IPS DF 6.9 (cell line): ENCODE measurements at places on chromosomes 11 and 22.

DNA sequence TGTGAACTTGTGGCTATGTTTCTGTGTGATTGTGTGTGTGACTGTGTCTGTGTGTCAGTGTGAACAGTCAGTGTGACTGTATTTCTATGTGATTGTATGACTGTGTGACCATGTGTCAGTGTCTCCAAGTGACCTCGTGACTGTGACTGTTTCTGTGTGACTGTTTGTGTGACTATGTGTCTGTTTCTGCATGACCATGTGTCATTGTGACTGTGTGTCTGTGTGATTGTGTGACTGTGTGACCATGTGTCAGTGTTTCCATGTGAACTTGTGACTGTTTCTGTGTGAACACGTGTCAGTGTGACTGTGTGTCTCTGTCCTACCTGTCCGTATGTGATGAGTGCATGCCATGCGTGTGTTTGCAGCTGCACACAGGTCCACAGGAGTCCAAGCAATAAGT is 8.8 kb upstream of the PKNOX2 start:
- DNase-seq, result no peak

GRCh38 chr11:44940404-44940803 is 10.3 kb downstream of the TP53I11 start:
- DNase-seq, result no peak

- DNase-seq, result no peak
Observed at GRCh38 chr11:100980156-100980555, 149.5 kb downstream of the PGR start.

- DNase-seq, result no peak
Observed at GRCh38 chr11:1559111-1559951, 12.7 kb downstream of the DUSP8 start.

DNA sequence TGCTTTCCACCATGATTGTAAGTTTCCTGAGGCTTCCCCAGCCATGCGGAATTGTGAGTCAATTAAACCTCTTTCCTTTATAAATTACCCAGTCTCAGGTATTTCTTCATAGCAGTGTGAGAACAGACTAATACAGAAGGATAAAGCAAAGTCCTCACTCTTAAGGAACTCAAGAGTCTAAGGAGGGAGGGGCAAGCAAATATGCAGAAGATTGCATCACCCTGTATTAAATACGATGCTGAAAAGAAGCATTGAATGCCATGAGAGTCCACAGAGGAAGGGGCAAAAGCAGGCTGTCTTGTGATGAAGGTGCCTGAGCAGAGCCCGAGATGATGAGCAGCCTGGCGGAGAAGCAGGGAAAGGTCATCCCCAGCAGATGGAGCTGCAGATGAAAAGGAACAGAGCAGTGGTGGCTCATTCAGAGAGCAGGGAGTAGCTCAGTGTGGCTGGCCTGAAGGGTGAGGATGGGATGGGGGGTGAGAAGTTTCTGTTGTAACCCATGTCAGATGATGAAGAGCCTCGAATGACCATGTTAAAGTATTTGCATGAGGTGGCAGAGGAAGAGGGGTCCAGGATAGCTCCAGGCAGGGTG is 6.3 kb upstream of the IZUMO1R start:
- no peak for DNase-seq

DNA sequence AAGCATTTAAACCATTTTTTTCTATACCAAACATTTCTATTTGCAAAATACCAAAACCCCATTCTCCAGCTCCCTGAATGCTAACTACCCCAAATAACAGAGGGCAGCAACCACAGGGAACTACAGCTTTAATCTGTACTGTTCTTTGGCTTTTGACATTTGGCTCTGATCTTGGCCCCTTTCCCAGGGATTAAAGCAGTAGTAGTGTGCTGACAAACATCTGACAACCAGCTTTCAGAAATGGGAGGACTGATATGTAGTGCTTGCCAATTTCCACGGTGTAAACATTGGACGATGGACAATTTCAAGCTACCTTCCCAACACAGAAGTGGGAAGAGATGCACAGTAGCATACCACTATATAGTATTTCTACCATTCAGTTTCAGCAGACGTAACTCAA is 88.4 kb upstream of the TEAD1 start:
- DNase-seq, result no peak

DNA sequence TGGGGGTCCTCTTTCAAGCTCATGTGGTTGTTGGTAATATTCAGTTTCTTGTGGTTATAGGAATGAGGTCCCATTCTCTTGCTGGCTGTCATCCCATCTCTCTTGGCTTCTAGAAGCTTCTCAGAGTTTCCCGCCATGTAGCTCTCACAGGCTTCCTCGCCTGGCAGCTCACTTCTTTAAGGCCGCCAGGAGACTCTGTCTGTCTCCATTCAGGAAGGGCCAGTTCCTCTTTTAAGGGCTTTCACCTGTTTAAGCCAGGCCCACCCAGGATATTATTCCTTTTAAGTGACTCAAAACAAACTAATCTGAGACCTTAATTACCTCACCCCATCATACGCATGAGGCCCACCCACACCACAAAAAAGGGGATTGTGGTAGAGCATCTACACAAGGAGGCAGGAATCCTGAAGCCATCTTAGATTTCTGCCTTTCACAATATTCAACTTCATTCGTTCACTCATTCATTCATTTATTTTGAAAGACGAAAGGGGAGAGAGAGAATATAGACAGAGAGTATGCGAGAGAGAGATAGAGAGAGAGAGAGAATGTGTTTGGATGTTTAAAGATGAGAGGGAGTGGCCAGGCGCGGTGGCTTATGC is 42.3 kb upstream of the NECTIN1 start:
- DNase-seq, result no peak

DNA sequence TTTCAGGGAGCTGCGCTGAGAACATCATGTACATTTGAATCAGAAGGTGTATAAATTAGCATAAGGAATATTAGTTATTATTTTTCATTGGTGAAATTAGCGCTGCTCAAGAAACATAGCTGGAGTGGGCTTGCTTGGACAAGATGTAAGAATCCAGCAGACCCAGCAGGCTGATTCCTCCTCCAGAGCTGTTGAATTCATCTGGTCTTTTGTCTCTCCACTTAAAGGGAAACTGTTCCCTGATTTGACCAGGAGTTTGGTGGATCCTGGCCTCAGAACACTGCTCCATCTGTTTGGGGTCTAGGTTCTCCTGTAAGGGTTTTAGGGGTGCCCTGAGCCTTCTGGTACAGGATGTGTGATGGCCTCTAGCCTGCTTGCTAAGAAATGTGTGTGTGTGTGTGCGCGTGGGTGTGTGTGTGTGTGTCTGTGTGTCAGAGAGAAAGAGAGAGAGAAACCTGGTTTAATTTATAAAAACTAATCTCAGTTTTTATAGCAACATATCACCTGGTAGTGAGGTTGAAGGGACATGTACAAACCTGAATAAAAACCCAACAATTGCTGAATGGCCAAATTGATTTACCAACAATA is 8.3 kb upstream of the SORL1 start:
- no peak for DNase-seq

DNA sequence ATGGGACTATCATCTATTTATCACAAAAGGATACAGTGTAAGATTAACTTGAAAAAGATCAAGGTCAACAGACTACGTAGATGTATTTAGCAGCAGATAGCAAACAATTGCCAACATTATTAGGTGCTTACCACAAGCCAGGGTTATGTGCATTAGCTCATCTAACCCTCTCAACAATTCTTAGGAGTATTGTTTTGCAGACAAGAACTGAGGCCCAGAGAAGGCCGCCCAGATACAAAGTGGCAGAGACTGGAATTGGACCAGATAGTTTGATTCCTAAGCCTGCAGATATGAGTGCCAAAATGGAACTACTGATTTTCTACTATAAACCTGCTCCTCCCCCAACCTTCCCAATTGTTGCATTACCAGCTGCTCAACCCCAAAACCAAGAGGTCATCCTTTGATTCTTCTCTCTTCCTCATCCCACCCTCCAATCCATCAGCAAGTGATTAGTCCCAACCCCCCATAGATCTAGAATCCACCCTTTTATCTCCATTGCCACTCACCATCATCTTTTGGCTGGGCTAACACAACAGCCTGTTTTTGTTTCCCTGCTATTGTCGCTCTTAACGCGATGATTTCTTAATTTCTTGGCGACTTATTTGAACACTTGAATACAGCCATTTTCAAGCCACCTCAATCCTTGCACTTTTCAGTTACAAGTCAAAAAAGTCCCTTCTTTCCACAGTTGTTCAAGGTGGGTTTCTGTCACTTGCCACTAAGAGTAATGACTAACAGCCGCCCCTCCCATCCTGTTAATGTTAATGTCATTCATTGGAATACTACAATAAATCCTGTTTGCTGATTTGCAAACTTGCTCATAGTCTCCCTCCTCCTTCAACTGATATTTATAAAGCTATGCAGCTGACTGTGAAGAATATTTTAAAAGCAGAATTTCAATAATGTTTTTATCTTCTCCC is 2.7 kb downstream of the TMEM123 start:
- DNase-seq, result no peak

GRCh38 chr11:110046775-110047380 is 46.3 kb upstream of the ZC3H12C start:
- no peak for DNase-seq

DNA sequence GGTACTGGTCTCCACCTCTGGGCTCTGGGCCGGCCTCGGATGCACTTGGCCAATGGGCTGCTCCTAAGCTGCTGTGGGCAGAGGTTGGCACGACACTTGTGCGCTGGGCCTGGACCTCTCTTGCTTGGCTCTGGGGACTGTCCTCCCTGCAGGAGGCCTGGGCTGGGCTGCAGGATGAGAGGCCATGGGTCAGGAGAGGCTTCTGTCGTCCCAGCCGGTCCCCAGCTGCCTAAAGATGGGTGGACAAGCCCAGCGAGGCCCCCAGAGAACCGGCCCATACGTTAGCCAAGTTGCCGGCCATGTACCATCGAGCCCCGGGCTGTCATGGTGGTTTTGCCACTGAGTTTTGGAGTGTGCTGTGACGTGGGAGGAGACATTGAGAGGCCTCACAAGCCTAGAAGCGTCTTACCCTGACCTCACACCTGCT is 1.6 kb upstream of the CCDC188 start:
- DNase-seq, result no peak

DNA sequence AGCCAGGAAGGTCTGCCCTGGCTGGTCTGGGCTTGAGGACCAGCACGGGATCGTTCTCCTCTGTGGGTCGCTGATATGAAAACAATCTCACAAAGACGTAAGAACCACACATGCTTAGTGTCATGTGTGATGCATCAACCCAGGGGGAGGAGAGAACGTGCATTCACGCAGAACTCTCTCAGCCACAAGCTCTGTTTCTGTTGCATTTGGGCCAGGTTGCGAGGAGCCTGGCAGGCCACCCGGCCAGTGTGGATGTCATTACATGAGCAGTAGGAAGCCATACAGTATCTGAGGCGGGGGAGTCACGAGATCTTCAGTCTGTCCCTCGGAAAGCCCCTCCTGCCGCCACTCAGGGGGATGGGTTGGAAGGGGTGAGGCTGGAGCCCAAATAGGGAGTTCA is 53.1 kb upstream of the KCNQ1OT1 start:
- DNase-seq, result no peak

- DNase-seq, result no peak
Observed at GRCh38 chr11:33437529-33437928, 180.3 kb downstream of the HIPK3 start.

DNA sequence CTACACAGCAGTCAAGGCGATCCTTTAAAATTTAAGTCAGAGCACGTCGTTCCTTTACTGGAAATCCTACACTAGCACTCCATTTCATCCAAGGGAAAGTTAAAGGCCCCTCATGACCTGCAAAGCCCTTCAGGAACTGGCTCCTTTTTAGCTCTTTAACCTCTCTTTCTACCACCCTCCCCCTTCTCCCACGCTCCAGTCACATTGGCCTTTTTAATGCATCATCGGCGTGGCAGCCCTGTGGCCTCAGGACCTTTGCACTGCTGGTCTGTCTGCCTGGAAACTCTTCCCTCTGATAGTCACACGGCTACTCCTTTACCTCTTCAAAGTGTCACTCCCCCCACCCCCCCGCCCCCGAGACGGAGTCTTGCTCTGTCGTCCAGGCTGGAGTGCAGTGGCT is 1.2 kb upstream of the PTPN5 start:
- no peak for DNase-seq

- DNase-seq, result no peak
Observed at GRCh38 chr11:3665336-3666022, 5.7 kb downstream of the CHRNA10 start.

GRCh38 chr22:48489551-48490499 is 1337.8 kb downstream of the BRD1 start:
- no peak for DNase-seq

DNA sequence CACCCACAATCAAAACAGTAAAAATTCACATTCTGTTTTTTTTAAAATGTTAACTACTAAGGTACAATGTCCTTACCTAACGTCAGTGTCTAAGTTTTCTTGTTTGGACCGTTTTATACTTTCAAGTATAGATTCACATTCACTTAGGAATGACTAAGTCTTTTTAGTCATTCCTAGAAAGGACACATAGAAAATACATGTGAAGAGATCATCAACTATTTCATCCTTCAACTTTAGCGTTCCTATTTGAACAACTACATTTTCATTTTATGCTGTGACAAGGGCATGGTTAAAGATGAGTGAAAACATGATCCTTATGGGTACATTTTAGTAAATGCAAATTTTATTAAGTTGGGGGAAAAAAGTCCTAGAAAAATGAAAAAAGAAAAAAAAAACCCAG is 62.8 kb downstream of the DDX10 start:
- no peak for DNase-seq

GRCh38 chr11:41836431-41836830 is 377.0 kb upstream of the LRRC4C start:
- DNase-seq, result no peak

DNA sequence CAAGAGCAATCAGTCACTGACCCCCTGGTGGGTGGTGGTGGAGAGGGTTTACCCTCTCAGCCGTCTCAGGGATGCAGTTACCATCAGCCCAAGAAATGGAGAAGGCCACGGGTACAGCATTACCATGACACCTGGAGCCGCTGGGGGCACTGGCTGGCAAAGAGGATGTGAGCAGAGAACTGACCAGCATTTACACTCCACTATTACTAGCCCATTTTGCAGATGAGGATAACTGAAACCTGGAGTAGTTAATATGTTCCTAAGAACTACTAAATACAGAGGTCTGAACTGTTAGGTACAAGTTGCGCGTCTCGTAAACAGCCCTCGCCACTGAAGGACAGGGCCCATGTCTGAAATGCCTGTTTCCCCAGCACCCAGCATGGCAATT is 79.0 kb downstream of the TIMP3 start:
- DNase-seq, result no peak

DNA sequence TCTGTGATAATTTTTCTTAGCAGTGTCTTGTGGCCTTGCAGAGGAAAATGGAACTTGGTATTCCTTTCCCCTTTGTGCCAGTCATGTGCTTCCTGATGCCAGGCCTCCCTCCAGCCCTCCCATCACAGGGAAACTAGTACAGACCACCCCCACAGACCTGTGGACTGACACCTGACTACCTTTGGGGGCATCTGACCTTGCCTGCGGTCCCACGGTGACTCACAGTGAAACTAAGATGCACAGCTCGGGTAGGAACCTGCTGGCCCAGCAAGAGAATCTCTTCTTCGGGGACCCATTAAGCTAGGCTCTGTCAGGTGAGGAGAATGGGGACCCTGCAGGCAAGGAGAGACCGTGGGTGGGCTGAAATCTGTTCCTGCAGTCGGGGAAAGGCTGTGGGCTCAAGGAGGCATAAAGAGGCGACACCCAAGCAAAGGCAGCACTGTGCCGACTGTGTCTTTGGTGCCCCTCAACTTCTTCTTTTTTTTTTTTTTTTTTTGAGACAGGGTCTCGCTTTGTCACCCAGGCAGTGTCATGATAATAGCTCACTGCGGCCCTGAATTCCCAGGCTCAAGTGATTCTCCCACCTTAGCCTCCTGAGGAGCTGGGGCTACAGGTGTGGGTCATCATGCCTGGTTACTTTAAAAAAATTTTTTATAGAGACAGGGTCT is 20.8 kb upstream of the PEX26 start:
- DNase-seq, result no peak
